T-helper 2 cell treated with Interferon-gamma antibody and Interleukin-4, amounts not matched to agents 5 μg/mL and 100 μg/mL, for 36 hours (primary cell): ENCODE measurements at places on chromosomes 2 and 18.

GRCh38 chr2:238449909-238450417 is 23.2 kb downstream of the ASB1 start:
- DNase-seq: peak; percentile 1

GRCh38 chr2:14288016-14288415 is 344.5 kb upstream of the LRATD1 start:
- no peak for DNase-seq

GRCh38 chr2:33011373-33011772 is 64.6 kb downstream of the LTBP1 start:
- no peak for DNase-seq

DNA sequence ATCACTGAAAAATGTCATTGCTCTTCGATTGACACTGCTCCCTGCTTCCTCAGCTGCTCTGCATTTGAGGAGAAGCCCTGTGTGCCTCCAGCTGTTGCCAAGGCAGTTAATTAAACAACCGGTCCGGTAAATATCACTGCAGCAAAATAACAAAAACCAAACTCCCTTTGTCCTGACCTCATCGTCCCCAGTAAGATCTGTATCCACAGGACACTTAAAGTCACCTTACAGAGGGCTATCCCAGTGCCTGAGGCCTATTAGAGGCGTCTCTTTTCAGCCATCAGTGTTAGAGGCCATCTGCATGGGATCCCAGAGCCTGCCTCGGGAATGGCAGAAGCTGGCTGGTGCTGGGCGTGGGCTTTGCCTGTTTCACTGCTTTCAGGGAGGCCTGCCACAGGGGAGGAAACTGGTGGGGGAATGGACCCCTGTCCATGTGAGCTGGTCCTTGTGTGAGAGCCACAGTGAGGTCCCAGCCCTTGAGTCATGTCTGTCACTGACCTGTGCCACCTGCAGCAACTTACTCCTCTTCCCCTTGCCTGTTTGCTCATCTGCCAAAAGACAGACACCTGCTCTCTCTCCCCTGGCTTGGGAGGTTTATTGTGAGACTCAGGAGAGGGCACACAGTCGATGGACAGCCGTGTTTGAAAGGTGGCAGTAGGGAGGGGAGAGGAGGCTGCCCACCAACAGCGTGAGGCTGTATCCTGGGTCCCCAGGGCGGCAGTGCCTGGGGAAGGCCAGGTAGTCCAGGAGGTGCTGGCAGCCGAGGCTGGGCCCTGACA is 117.7 kb upstream of the MCFD2 start:
- DNase-seq: no peak

GRCh38 chr2:1591978-1592907 is 152.1 kb downstream of the PXDN start:
- DNase-seq: no peak

DNA sequence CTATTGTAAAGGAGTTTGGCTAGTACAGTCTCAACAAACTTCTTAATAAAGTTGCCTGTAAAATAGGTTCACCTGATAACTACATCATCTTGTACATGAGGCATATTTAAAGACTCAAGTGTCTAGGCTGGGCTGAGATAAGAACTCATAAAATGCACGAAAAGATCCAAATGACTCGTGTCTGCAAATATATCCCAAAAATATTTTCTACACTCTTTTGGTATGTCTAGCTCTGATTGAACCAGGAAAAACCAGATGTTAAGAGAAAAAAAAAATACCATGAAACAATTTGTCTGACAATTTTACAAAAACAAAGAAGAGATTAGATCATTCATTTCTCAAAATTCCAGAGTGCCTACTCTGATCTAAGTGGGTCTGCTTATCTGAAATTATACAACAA is 166.9 kb upstream of the OSR1 start:
- no peak for DNase-seq

- peak; percentile 71 for DNase-seq
Measured at GRCh38 chr2:176491172-176491904, 222.1 kb downstream of the MTX2 start.

- no peak for DNase-seq
Measured at GRCh38 chr2:100391735-100392515, 25.5 kb downstream of the CHST10 start.

DNA sequence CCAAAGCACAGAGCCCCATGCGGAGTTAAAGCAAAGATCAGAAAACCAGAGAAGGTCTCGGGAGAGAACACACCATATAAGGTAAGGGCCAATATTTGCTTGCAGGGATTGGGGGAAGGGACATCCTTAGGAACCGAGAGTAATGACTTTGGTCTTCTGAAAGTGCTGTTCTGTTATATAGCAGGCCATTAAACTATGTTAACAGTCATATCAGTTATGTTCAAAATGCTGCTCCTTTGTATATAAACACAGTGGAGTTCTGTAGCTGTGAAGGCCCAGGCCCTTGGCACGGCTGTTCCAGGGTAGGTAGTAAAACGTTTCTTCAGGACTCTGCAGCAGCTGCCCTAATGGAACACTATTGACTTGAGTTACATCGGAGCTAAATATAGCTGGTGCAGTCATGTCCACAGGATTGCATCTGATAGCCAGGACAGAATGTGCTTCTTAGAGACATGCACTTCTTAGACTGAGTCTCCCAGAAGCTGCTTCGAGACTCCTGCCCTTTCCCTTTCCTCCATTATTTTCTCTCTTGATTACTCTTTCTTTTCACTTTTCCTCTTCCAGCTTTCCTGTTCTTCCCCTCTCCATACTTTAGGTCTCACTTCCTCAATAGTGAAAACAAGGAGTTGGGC is 122.4 kb downstream of the SETBP1 start:
- no peak for DNase-seq

DNA sequence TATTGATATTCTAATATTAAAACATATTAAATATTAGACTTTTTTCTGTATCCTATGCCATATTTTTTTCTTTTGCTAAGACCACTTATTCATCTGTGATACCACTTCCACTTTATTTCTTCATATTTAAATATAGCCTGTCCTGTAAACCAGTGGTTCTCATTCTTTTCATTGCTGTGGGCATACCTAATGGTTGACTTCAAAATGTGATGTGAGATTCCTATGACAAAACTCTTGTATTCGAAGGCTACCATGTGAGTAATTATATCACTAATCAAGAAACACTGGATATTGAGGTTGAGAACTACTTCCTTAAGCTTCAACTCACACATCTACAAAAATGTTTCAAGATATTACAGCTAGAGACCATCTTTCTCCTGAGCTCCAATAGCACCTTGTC is 3.6 kb downstream of the SCRN3 start:
- DNase-seq: no peak

GRCh38 chr18:10689236-10690034 is 163.6 kb downstream of the NAPG start:
- DNase-seq: no peak

DNA sequence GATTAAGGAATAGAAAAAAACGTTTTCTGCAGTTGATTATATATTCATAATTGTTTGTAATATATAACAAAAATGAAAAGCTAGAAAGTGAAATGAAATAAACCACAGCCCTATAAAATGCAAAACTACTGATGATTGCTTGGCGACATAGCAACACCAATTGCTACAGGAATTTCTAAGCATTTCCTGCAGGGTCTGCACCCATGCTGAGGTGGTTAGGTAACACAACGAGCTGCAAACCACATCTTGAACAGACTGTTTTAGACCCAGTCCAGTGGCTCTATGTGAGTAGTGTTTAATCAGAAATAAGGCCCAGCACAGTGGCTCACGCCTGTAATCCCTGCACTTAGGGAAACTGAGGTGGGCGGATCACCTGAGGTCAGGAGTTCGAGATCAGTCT is 17.2 kb upstream of the UGT1A9 start:
- no peak for DNase-seq
